ENCODE measurements at places on chromosomes 7 and 10. TPM values are rescaled to one million over a fixed set of nuclear protein-coding genes. Genes with fewer than 3 reads are reported as not detected.

HMX3 gene
- total RNA-seq = 3.9 TPM

CTAGE15 gene
- not detected for total RNA-seq

ITPRID1 gene
- not detected for total RNA-seq

- no peak for DNase-seq
Measured at GRCh38 chr10:123746942-123747341, 80.8 kb downstream of the GPR26 start.

DNA sequence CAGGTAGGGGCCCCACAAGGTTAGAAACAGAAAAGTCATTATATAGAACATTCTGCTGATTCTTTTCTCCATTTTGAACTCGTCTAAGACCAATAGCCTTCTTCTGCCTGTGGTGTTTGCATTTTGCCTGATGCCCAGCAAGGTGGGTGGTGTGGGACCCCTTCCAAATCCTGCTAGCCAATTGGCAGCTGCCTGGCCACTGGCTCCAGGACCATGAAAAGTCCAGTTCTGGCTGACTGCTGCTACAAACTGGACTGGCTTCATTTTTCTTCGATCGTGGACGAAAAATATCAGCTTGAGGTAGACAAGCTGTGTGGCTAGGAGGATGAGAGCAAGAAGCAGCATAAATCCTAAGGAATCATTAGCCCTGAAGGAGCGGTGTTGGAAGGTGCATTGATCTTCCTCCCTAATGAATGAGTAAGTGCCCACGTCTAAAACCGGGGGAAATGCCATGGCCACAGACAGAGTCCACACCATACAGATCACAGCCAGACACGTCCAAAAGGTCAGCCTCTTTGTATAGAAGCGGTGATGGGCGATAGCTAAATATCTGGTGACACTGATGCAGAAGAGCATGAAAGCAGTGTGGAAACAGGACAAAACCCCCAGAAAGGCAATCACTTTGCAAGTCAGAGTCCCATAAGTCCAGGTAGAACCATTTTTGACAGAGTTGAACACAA is 2.7 kb downstream of the GPR85 start:
- no peak for DNase-seq

DNA sequence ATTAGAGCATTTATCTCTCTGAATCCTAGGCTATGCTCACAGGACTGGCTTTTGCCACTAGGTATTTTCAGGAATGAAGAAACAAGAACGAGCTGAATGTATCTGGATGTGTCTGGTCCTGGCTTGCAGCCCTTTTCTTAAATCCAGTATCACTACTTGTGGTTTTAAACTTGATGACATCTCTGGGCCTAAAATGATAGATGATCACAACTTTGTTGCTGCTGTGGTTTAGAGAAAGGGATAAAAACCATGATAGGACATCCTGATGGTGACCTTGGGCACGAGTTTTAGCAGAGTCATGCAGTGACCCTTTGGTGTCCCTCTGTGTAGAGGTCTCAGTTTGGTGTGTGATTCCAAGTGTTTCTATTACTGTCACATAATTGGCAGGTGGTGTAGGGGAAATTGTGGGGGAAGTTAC is 31.7 kb upstream of the SEMA3C start:
- no peak for DNase-seq

DNA sequence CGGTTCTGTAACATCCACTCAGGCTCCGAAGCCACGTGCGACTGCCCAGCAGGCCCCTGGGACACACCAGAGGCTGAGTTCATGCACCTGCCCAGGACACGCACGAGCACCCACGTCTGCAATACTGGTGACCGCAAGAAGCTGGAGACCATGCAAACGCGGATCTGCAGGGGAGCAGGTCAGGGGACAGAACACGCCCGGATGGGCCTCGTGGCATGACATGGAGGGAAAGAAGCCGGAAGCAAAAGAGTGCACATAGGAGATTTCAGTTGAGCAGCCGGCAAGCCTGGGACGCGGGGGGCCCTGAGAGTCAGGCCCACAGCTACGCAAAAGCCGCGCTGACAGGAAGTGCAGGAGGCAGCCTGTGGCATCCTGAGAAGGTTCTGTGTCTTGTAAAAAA is 73.7 kb downstream of the FOXL3 start:
- no peak for DNase-seq

Measured in NCI-H460 (cell line).